ENCODE measurements at places on chromosomes 5 and 9. TPM values are rescaled to one million over a fixed set of nuclear protein-coding genes. Genes with fewer than 3 reads are reported as not detected.

The KIF20A gene
- total RNA-seq, result 0.67 TPM

The TNFSF8 gene
- 3.1 TPM for total RNA-seq

The TUBB4B gene
- 108 TPM for total RNA-seq

The STK32A gene
- 29.1 TPM for total RNA-seq

The LHX6 gene
- 11.5 TPM for total RNA-seq

The CLIC3 gene
- 11.3 TPM for total RNA-seq

The ACTBL2 gene
- not detected for total RNA-seq

The HMCN2 gene
- 3.3 TPM for total RNA-seq

The SH3TC2 gene
- total RNA-seq, result 59.1 TPM

The ENHO gene
- 23.5 TPM for total RNA-seq

The PCDHA1 gene
- not detected for total RNA-seq

The FREM1 gene
- total RNA-seq, result 8.3 TPM

The PRDM9 gene
- total RNA-seq, result not detected

The TAF1L gene
- total RNA-seq, result not detected

The MEIKIN gene
- total RNA-seq, result not detected

The LCN9 gene
- total RNA-seq, result not detected

The PCDHB10 gene
- total RNA-seq, result 5.3 TPM

The MACROH2A1 gene
- 129 TPM for total RNA-seq

The CNTNAP3 gene
- total RNA-seq, result 10.5 TPM

The QRFP gene
- total RNA-seq, result not detected

The PCDH1 gene
- 36.4 TPM for total RNA-seq

The SOX30 gene
- total RNA-seq, result 0.13 TPM
